ENCODE measurements at places on chromosomes 4 and X.

- no peak for DNase-seq
Observed at GRCh38 chr4:75598390-75598789, 31.9 kb downstream of the CDKL2 start.

DNA sequence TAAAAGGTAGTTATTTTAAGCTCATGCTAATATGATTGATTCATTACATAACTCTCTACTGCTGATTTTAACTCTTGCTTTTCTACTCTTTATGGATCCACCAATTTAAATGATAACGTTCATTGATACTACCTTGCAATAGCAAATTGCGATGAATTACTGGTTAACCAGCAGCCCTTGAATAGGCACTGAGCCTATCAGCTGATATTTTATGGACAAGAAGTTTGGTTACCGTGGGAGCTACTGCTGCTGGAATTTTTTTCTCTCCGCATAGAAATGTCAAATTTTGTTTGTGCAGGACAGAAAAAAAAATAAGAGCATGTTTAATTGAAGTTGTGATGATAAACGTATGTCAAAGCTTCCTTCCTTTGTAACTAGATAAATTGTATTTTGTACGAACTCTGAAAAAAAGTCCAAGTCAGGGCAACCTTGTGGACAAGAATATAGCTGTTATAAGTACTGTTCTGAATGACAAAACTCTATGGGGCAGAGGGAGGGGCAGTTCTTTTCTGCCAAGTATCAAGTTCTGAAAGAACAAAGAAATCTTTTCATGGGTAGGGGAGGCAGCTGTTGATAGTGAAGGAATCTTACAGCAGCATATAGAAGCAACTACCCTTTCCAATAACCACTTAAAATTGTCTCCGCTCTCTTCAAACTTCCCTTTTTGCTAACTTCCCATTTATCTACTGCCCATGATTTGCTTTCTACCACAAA, 434.9 kb upstream of the PABPC4L start:
- DNase-seq, result no peak

GRCh38 chr4:3030566-3031356, 43.6 kb downstream of the HTT-AS start:
- no peak for DNase-seq

DNA sequence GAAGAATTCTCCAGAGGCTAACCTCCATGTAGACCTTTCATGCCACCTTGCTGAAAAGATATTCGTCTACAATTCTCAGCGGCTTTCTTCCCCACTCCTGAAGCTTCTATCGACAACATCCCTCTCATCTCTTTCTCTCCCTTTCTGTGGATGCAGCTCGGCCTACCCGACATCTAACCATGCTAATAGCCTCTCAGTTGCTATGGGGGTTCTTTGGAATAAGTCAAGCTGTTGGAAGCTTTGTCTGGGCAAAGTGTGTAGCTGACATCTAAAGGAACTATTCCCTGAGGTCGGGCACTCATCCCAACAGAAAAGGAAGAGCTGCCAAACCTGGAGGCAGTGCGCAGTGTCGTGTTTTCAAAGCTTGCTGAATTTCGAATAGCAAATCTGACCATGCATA, 192.1 kb downstream of the RBMX2 start:
- no peak for DNase-seq

DNA sequence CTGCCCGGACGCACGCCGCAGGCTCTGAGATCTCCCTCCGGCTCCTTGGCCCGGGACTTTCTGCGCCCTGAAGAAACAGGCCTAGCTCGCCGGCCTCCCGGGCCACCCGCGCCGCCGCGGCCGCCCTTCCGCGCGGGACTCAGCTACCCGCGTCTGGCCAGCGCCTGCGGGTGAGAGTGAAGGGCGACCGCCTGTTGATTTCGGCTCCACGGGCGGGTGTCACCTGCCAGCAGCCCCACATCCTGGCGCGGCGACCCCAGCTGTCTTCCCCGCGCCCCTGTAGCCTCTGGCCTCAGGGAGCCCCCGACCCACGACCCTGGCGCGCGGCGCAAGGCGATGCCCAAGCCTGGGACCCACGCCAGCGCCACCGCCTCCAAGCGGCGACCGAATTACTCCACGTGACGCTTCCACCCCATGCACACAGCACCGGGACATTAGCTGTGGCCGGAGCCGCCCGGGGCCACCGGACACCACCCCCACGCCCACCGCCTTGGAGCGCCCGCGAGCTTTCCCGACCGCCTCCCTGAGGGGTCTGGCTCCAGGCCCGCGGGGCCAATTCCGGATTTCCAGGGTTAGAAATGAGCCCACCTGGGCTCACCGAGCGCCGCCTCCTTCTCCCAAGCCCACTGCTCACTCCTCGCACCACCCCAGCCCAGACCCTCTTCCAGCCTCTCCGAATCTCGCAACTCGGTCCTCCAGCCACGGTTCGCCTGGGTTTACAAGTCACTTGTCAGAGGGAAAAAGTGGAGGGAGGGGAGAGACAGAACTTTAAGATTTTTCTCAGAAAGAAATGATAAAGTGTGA, 10.2 kb downstream of the ARX start:
- no peak for DNase-seq

DNA sequence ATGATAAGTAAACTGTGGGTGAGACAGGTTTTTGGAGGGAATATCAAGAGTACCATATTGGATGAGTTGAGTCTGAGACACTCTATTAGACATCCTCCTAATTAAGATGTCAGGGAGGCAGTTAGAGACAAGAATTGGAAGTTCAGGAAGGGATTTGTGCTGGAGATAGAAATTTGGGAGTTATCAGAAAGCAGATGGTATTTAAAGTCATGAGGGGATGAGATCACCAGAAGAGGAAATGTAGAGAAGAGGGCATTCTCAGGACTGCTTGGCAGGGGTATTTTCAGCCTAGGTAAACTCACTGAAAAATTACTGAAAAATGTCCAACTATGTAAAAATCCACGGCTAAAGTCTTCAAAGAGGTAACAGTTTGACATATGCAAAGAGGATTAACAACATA, 161.6 kb upstream of the PGRMC2 start:
- no peak for DNase-seq
